ENCODE measurements at places on chromosomes 4 and X. TPM values are rescaled to one million over a fixed set of nuclear protein-coding genes. Genes with fewer than 3 reads are reported as not detected.

Gene GYPE
- 0.16 TPM for total RNA-seq

DNA sequence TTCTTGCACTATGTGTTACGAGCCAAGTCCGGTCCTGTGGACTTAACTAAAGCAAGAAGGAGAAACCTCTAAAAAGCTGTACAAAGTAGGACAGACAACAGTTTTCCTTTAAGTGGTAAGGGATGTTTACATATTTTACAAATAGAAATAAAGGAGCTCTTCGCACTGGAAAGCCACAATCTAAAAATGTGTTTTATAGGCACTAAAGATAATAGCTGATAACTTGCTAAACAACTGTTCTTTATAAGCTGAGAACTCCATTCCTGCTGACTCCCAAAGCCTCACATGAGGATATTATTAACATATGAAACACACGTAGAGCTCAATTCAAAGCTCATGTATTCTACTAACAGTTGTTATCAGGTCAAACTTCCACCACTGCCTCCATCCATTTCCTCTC is 519.9 kb downstream of the INPP4B start:
- no peak for DNase-seq
- no peak overlapping the region for H3K27ac ChIP-seq
- H3K4me3 ChIP-seq, result no peak overlapping the region
- H3K36me3 ChIP-seq, result no peaks in the 10 kb centered on the region

GRCh38 chr4:13142191-13142590 is 341.9 kb downstream of the RAB28 start:
- no peak for DNase-seq
- no peaks in the 10 kb centered on the region for H3K4me1 ChIP-seq
- H3K4me3 ChIP-seq, result no peak overlapping the region
- no peaks in the 10 kb centered on the region for H3K27me3 ChIP-seq
- H3K27ac ChIP-seq, result no peak overlapping the region

GRCh38 chr4:101682946-101683345 is 107.6 kb upstream of the BANK1 start:
- DNase-seq, result no peak
- no peak overlapping the region for H3K4me3 ChIP-seq
- H3K4me1 ChIP-seq, result no peaks in the 10 kb centered on the region

Gene HSFX2
- not detected for total RNA-seq

- DNase-seq, result no peak
- H3K36me3 ChIP-seq, result no peaks in the 10 kb centered on the region
- H3K4me3 ChIP-seq, result no peak overlapping the region
Measured at GRCh38 chrX:97387004-97387403, 503.3 kb downstream of the RPA4 start.

DNA sequence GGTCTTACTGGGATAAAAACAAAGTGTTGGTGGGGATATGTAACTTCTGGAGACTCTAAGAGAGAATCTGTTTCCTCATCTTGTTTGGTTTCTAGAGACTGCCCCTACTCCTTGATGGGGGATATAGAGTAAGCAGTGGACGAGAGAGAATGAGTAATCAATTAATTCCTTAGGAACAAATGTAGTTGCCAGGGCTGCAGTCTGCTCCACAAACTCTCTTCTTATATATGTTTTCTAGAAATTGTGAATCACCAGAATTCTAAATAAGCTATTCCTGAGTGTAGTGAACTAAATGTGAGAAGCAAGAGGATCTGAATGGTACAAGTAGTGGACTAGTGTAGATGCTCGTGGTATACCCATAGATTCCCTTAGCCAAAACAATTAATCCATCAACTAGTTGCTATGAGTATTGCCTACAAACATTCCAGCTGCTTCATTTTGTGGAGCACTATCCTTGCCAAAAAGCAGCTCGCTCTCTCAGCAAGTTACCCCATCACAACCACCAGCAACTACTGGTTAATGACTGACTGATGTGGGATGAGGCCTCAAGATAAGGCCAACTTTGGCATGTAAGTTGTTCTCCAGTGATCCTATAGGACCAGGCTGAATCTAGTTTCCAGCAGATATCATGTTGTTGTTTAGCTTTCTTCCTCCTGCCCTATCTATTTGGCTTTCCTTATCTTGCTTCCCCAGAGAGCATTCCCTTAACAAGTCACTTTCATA is 273.0 kb downstream of the SLC7A11 start:
- H3K36me3 ChIP-seq, result no peaks in the 10 kb centered on the region
- H3K4me3 ChIP-seq, result no peak overlapping the region
- H3K27me3 ChIP-seq, result no peaks in the 10 kb centered on the region
- no peak overlapping the region for H3K27ac ChIP-seq
- no peak for DNase-seq

Gene TIMM17B
- 76.1 TPM for total RNA-seq

Gene RBM46
- not detected for total RNA-seq
